Body of pancreas (tissue), 4 donors: ENCODE measurements at places on chromosomes 4 and X. TPM values are rescaled to one million over a fixed set of nuclear protein-coding genes. Genes with fewer than 3 reads are reported as not detected.

GRCh38 chrX:42384956-42385355 lies 393.0 kb downstream of the PPP1R2C start:
- no peak overlapping the region for H3K4me3 ChIP-seq
- no peak for DNase-seq
- no peaks in the 10 kb centered on the region for H3K27me3 ChIP-seq

DNA sequence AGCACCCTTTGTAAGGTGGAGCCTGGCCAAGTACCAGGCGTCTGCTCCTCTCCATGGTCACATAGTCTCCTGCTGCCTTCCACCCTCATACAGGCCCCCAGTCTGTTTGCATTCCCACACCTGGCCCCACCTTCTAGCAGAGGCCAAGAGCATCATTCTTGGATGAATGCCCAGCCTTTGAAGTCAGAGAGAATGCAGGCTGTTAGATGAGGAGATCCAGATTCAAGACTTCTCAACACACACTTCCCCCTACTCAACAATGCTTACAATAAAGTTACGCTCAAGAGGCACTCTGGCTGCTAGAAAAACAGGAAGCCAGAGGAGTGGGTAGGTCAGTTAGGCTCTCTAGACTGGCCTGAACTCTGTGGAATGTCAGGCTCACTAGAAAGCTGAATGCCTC lies 43.3 kb downstream of the SHROOM4 start:
- no peaks in the 10 kb centered on the region for H3K27me3 ChIP-seq
- H3K4me3 ChIP-seq, result no peak overlapping the region
- H3K27ac ChIP-seq, result no peak overlapping the region
- no peaks in the 10 kb centered on the region for H3K36me3 ChIP-seq
- H3K4me1 ChIP-seq, result peaks cover 9% of the 10 kb centered on the region

- no peak overlapping the region for H3K27ac ChIP-seq
- no peaks in the 10 kb centered on the region for H3K27me3 ChIP-seq
- no peak overlapping the region for H3K4me3 ChIP-seq
- H3K36me3 ChIP-seq, result no peaks in the 10 kb centered on the region
- no peaks in the 10 kb centered on the region for H3K4me1 ChIP-seq
Observed at GRCh38 chr4:111991797-111992196, 153.5 kb upstream of the FAM241A start.

DNA sequence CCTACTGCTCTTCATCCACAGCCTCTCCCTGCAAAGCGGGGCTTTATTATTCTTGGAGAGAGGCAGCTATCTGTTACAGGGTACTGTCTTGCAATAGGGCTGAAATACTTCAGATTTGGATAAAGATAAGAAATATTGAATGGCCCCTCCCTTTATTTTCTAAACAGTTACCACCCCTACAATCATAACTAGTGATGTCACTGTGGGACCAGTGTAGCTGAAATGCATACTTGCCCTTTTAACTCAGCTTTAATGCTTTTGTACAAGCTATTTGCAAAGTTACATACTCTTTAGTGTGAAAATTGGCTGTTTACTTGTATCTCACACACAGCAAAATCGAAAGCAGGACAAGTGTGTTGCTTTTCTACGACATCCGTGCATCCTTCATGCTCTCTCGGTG lies 261.7 kb upstream of the GATB start:
- H3K4me1 ChIP-seq, result no peaks in the 10 kb centered on the region
- H3K4me3 ChIP-seq, result no peak overlapping the region
- no peaks in the 10 kb centered on the region for H3K36me3 ChIP-seq
- no peak overlapping the region for H3K27ac ChIP-seq
- H3K27me3 ChIP-seq, result no peaks in the 10 kb centered on the region

Gene CCKAR
- total RNA-seq, result not detected

Gene TEX11
- total RNA-seq, result 0.66 TPM

Gene CTSO
- 13.7 TPM for total RNA-seq

- DNase-seq, result no peak
- H3K4me1 ChIP-seq, result peaks cover 33% of the 10 kb centered on the region
- H3K27me3 ChIP-seq, result no peaks in the 10 kb centered on the region
- no peaks in the 10 kb centered on the region for H3K36me3 ChIP-seq
- peak overlapping the region; percentile 14 for H3K27ac ChIP-seq
- H3K4me3 ChIP-seq, result no peak overlapping the region
Observed at GRCh38 chr4:139900964-139901376, 235.4 kb downstream of the MGST2 start.

- H3K4me3 ChIP-seq, result no peak overlapping the region
- no peaks in the 10 kb centered on the region for H3K27me3 ChIP-seq
- peaks cover 44% of the 10 kb centered on the region for H3K4me1 ChIP-seq
- no peaks in the 10 kb centered on the region for H3K36me3 ChIP-seq
Observed at GRCh38 chr4:69057620-69058409, 38.5 kb upstream of the UGT2B7 start.

- H3K27me3 ChIP-seq, result no peaks in the 10 kb centered on the region
- H3K4me3 ChIP-seq, result no peak overlapping the region
- H3K4me1 ChIP-seq, result no peaks in the 10 kb centered on the region
Observed at GRCh38 chr4:5998333-5998936, 19.8 kb downstream of the C4orf50 start.

Gene IL15
- total RNA-seq, result 2.1 TPM

Gene GC
- 16.2 TPM for total RNA-seq

GRCh38 chr4:8940792-8941491 lies 69.3 kb upstream of the HMX1 start:
- H3K4me3 ChIP-seq, result no peak overlapping the region
- no peaks in the 10 kb centered on the region for H3K36me3 ChIP-seq
- H3K27me3 ChIP-seq, result no peaks in the 10 kb centered on the region
- DNase-seq, result peak; percentile 17
- H3K4me1 ChIP-seq, result no peaks in the 10 kb centered on the region
- H3K27ac ChIP-seq, result no peak overlapping the region

- H3K27ac ChIP-seq, result peak overlapping the region; percentile 22
- peaks cover 14% of the 10 kb centered on the region for H3K4me1 ChIP-seq
- DNase-seq, result no peak
- H3K36me3 ChIP-seq, result no peaks in the 10 kb centered on the region
- no peaks in the 10 kb centered on the region for H3K27me3 ChIP-seq
Observed at GRCh38 chr4:185592845-185593488, 57.7 kb upstream of the PDLIM3 start.

Gene SPIN2A
- total RNA-seq, result 0.26 TPM

GRCh38 chr4:87032884-87033533 lies 98.2 kb downstream of the AFF1 start:
- no peak overlapping the region for H3K27ac ChIP-seq
- no peak overlapping the region for H3K4me3 ChIP-seq
- peaks cover 86% of the 10 kb centered on the region for H3K4me1 ChIP-seq
- no peaks in the 10 kb centered on the region for H3K36me3 ChIP-seq
- DNase-seq, result no peak

DNA sequence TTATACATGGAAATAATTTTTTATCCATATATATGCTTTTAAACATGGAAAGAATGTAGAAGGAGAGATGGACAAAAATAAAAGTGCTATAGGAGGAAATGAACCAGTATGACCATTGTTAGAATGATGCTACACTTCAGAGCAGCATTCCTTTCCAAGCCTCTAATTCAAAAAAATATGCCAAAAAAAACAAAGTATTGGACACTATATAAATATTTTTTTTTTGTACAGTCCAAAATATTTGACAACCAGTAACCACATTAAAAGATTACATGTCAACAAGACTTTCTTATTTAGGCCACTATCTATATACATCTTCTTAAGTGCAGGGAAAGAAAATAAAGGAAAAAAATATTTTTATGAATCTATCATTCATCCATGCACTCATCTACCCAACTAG lies 198.6 kb downstream of the LRBA start:
- H3K27ac ChIP-seq, result no peak overlapping the region
- no peak overlapping the region for H3K4me3 ChIP-seq
- no peak for DNase-seq
- no peaks in the 10 kb centered on the region for H3K4me1 ChIP-seq

GRCh38 chr4:26826721-26827120 lies 33.9 kb upstream of the STIM2 start:
- peak; percentile 46 for DNase-seq
- no peak overlapping the region for H3K4me3 ChIP-seq
- H3K36me3 ChIP-seq, result no peaks in the 10 kb centered on the region
- peak overlapping the region; percentile 59 for H3K27ac ChIP-seq
- peaks cover 45% of the 10 kb centered on the region for H3K4me1 ChIP-seq
- no peaks in the 10 kb centered on the region for H3K27me3 ChIP-seq

GRCh38 chrX:8323356-8323755 lies 141.3 kb upstream of the VCX3B start:
- H3K4me1 ChIP-seq, result no peaks in the 10 kb centered on the region
- no peak for DNase-seq
- H3K27ac ChIP-seq, result no peak overlapping the region
- H3K27me3 ChIP-seq, result no peaks in the 10 kb centered on the region
- no peak overlapping the region for H3K4me3 ChIP-seq

- no peak for DNase-seq
- H3K27ac ChIP-seq, result peak overlapping the region; percentile 92
- no peaks in the 10 kb centered on the region for H3K27me3 ChIP-seq
- H3K36me3 ChIP-seq, result no peaks in the 10 kb centered on the region
Observed at GRCh38 chr4:121800638-121800960, 524 bp upstream of the EXOSC9 start.

GRCh38 chr4:169269916-169270809 lies 593 bp downstream of the SH3RF1 start:
- H3K36me3 ChIP-seq, result no peaks in the 10 kb centered on the region
- H3K27me3 ChIP-seq, result no peaks in the 10 kb centered on the region
- peak overlapping the region; percentile 90 for H3K27ac ChIP-seq
- peak overlapping the region; percentile 58 for H3K4me3 ChIP-seq

- no peaks in the 10 kb centered on the region for H3K4me1 ChIP-seq
- H3K36me3 ChIP-seq, result no peaks in the 10 kb centered on the region
- no peak overlapping the region for H3K4me3 ChIP-seq
- no peaks in the 10 kb centered on the region for H3K27me3 ChIP-seq
- no peak overlapping the region for H3K27ac ChIP-seq
- no peak for DNase-seq
Observed at GRCh38 chrX:41984628-41985027, 61.3 kb upstream of the CASK start.

Gene LRAT
- total RNA-seq, result 0.78 TPM
